GM23248 (cell line): ENCODE measurements at places on chromosomes 5 and 9.

DNA sequence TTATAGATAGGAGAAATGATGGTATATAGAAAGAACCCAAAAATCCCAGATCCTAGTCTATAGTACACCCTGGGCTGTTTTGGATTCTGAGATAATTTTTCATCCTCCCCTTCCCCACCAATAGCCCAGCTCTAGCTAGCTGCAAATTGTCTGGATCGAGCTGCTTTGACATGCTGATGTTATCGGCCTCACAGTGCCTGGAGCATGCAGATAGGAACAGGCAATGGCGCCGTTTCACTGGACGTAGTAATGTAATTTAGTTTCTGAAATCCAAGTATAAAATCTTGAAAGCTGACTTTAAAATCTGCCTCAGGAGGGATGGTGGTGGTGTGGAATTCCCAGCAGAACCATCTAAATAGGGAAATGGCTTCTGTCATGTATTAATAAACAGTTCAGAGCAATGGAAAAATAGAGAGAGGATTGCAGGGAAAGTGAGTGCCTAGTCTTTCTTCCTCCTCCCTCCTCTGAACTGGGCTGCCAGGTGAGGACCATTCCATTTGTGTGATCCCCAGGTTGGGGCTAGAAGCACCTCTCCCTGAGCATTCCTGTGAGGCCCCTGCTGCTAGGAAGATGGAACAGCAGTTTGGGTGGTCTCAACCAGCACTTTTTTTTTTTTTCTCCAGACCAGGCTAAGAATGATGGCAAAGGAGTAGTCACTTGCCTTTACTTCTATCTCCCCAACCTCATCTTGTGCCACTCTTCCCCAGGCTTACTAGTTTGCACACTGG, 31.9 kb downstream of the FAM219A start:
- H3K27ac ChIP-seq = no peak overlapping the region
- no peak overlapping the region for H3K4me3 ChIP-seq
- no peaks in the 10 kb centered on the region for H3K36me3 ChIP-seq
- no peaks in the 10 kb centered on the region for H3K27me3 ChIP-seq
- DNase-seq = no peak
- H3K4me1 ChIP-seq = no peaks in the 10 kb centered on the region

DNA sequence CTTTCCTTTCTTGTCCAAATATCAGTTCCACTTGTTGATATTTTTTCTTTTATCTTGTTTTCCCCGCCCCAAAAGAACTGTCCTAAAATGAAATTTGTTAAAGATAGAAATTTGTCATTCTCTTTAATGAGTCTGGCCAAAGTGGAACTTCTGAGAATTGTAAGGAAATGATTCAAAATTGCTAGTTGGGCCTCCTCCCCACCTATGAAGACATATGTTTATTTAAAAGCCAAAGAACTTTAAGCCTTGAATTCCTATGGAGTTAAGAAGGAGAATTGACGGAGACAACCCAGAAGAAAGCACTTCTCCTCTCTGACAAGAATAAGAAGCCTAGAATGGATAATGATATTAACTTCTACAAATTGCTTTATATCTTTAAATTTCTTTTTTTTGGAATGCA, 59.1 kb upstream of the ALDH1A1 start:
- H3K4me3 ChIP-seq = peak overlapping the region; percentile 42
- peak; percentile 56 for DNase-seq
- no peaks in the 10 kb centered on the region for H3K36me3 ChIP-seq
- H3K4me1 ChIP-seq = peaks cover 13% of the 10 kb centered on the region
- H3K27ac ChIP-seq = peak overlapping the region; percentile 89

GRCh38 chr5:164224772-164225171, 719.4 kb downstream of the MAT2B start:
- no peaks in the 10 kb centered on the region for H3K36me3 ChIP-seq
- no peaks in the 10 kb centered on the region for H3K27me3 ChIP-seq
- H3K27ac ChIP-seq = no peak overlapping the region
- no peak for DNase-seq

- no peak for DNase-seq
- H3K4me3 ChIP-seq = no peak overlapping the region
These were observed 446.4 kb downstream of the RASEF start for GRCh38 chr9:82616545-82616944.

- DNase-seq = peak; percentile 38
- H3K36me3 ChIP-seq = no peaks in the 10 kb centered on the region
- H3K4me3 ChIP-seq = no peak overlapping the region
- H3K27me3 ChIP-seq = no peaks in the 10 kb centered on the region
- no peak overlapping the region for H3K27ac ChIP-seq
These were observed 41.2 kb downstream of the ANKH start for GRCh38 chr5:14830210-14831005.

GRCh38 chr5:87074934-87075541, 192.6 kb upstream of the RASA1 start:
- H3K27me3 ChIP-seq = no peaks in the 10 kb centered on the region
- H3K4me3 ChIP-seq = no peak overlapping the region
- H3K36me3 ChIP-seq = no peaks in the 10 kb centered on the region
- no peak for DNase-seq
